ENCODE measurements at places on chromosomes 11 and 22.

- peak; percentile 55 for DNase-seq
These were observed 2.4 kb downstream of the ATF4 start for GRCh38 chr22:39522567-39523300.

DNA sequence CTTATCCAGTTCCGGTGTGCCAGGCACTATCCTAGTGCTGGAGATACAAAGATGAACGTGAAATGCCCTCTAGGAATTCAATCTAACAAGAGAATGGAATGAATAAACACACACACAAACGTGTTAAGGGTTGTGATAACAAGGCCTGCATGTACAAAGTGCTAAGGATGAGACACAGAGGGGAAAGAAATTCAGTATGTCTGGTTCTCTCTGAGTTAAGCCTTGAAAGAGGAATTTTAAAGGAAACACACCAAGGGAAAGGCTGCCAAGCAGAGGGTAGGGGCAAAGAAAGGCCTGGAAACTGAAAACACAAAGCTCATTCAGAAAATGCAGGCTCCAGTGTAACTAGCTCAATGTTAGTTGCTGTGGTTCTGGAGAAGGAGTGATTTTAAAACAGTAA, 4.2 kb downstream of the CHKA start:
- no peak for DNase-seq

- no peak for DNase-seq
These were observed 29.2 kb downstream of the A4GALT start for GRCh38 chr22:42691440-42691839.

DNA sequence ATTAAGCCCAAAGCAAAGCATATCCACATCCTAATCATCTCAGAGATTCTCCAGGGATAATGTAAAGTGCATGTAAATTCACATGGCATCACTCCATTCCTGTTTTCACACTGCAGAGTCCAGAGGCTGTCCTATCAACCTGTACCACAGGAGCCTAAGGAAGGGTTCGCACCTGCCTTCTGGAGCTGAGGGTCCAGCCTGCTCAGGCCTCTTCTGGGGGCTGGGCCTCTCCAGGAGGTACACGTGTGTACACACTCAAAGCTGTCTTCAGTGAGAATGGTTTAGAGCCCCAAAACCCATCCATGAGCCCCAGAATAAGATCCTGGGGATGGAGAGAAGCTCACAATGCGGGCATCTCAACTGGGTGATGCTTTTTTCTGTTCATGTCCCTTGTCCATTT, 23.9 kb downstream of the PI4KA start:
- DNase-seq, result no peak

DNA sequence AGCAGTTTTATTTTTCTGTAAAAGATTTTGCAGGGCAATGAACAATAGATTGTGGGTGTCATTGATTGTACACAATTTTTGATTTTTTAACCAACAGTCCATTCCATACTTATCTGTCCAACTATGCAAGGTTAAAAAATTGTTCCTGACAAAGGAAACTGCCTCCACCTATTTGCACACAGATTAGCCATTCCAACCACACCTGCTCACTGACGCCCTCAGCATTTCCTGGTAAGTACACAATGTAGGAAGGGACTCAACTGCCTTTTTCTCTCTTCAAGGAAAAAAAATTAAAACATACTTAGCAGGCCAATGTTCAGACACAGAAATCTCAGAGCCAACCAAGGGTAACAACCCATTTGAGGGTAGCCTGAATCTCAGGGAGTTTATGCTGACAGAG, 4.3 kb upstream of the FUT4 start:
- no peak for DNase-seq

GRCh38 chr22:44139773-44140172, 41.0 kb upstream of the PARVG start:
- DNase-seq, result no peak

- no peak for DNase-seq
These were observed 101.9 kb downstream of the GAB2 start for GRCh38 chr11:78315724-78316123.

DNA sequence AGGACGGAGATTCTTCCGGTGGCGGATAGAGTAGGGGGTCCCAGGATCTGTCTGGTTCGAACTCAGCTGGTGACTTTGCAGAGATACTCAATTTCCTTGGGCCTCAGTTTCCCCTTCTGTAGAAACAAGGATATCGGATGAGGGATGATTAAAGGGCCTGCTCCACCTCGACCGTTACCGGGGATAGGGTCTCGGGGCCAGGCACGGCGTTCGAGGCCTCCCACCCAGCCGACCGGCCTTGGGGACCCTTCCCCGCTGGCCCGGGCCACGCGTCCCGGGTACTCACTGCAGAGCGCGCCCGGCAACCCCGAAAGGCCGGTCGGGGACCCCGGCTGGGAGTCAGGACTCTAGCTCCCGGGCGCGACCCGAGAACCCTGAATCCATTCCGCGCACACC, 321 bp downstream of the RHBDD3 start:
- no peak for DNase-seq

DNA sequence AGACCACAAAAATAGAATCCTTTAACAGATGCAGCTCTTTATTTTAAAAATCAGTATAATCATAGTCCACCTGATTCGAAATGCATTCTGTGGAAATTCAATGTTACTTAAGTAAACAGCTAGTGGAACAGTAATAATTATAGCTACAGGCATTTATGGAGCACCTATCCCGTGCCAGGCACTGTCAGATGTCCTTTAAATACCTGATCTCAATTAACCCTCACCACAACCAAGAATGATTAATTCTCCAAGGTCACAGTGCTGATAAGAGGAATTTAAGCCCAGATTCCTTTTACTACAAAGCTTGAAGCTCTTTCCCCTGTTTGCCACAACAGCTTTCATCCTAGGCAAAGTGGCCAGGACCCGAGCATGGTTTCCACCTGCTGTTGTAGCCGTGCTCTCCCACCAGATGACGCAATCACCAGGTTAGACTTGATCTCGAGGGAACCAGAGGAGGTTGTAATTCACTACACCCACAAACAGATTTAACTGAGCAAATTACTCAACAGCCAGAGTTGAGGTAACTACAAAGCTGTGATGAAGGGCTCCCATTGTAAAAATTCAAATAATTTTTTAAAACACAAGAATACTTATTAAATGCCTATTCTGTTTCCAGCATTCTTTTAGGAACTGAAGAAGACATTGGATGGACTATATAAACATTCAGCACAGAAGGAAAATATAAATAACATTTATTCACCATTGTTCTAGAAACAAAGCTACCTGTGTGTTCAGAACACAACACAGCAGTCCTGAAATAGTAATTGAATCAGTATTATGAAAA, 10.3 kb downstream of the PRDM10 start:
- peak; percentile 62 for DNase-seq

DNA sequence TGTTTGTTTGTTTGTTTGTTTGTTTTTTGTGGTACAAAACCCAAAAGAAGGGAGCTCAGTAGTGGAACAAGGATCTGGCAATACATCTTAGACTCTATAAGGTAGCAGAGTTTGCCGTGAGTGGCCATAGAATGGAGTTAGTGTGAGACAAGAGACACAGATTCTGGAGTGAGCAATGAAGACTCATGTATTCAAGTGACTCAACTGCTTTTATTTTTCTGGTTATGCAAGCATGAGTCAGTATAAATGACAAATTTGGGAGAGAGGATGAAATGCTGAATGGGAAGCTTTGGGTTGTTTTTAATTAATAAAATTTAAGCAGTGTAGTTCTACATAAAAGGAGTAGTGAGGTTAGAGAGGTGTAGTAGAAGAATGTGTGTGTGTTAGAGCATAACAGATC, 143.6 kb upstream of the ANO5 start:
- no peak for DNase-seq

GRCh38 chr22:49216579-49216978, 611.1 kb downstream of the BRD1 start:
- no peak for DNase-seq

- no peak for DNase-seq
These were observed 8.0 kb downstream of the MMP7 start for GRCh38 chr11:102522312-102523188.

DNA sequence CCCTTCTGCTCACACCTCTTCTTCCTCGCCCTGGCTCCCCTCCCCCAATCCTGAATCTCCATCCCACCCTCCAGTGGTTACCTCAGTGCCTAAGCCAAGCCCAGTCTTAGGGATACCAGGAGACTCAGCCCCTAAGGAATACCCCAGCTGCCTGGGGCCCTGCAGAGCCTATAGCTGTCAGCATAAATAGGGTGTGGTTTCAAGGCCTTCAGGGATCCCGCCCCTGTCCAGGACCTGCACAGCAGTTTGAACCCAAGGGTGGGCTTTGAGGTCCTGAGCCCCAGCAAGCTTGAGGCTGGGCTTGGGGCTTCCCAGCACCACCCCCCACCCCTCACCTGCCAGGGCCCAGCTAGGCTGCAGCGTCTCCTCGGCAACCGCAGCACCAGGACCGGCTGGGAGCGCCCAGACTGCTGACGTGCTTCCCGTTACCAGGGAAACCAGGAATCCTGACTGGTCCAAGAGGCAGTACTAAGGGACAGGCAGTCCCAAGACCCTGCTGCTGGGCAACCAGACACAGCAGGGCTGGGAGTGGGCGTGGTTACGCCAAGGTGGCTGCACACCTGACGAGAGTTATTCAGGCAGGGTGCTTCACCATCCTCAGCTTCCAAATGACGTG, 13.7 kb downstream of the APBB1 start:
- DNase-seq, result no peak

- no peak for DNase-seq
These were observed 2.7 kb downstream of the CADM1 start for GRCh38 chr11:115501502-115501892.

DNA sequence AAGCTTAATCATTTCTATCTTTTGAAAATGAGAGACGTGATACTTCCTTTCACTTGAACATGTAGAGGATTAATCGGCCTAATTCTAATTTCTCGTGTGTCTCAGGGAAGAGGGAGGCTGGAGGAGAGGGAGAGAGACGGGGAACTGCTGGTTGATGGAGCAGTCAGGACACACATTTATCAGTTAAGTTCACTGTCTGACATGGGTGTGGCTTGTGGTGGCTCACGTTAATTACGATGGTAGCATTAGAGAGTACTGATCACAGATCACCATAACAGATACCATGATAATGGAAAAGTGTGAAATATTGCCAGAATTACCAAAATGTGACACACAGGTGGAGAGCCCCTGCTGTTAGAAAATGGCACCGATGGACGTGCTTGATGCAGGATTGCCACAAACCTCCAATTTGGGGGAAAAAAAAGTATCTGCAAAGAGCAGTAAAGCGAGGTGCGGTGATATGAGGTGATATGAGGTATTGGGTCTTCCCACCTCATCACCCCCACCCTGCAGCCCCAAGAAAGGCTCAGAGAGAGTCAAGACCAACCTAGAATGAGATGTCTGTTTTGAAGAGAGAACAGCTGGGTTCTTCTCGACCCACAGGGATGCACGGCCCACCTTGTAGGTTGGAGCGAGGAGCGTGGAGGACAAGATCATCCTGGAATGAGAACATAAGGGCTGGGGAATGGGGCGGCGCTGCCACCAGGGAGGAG, 19.7 kb downstream of the ZBED4 start:
- no peak for DNase-seq

GRCh38 chr22:20588092-20588842, 80.9 kb downstream of the MED15 start:
- DNase-seq, result no peak

DNA sequence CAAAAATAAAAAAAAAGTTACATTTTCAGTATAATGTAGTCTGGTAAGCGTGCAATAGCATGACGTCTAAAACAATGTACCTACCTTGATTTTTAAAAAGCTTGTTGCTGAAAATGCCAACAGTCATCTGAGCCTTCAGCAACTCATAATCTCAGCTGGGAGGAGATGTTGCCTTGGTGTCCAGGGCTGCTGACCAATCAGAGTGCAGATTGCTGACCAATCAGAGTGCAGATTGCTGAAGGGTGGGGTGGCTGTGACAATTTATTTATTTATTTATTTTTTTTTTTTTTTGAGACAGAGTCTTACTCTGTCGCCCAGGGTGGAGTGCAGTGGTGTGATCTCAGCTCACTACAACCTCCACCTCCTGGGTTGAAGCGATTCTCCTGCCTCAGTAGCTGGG, 17.8 kb downstream of the ZBED4 start:
- DNase-seq, result no peak

DNA sequence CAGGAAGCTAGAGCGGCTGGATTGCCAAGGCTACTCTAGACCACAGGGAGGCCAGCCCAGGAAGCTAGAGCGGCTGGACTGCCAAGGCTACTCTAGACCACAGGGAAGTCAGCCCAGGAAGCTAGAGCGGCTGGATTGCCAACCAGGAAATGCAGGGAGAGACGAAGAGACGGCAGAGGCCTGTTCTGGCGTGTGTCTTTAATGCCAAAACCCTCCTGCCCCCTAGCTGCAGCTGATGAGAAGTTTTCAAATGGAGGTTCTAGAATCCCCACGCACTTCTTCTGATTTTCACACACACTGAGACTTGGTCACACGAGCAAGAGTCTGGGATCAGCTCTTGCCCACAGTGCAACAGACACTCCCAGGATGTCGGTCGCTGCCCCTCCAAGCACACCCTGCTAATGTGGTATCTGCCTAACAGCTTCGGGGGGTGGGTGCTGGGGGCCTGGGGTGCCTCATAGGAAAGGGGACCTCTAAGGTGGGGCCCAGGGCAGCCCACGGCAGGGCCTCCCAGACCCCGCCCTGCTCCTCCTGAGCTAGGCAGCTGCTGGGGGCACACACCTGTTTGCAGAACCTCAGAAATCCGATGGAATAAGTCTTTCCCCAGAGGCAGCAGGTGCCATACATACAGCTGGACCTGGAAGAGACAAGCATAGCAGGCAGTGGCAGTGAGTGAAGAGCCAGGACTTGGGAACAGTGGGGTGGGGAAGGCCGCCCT, 28.5 kb downstream of the MAFF start:
- DNase-seq, result peak; percentile 47

DNA sequence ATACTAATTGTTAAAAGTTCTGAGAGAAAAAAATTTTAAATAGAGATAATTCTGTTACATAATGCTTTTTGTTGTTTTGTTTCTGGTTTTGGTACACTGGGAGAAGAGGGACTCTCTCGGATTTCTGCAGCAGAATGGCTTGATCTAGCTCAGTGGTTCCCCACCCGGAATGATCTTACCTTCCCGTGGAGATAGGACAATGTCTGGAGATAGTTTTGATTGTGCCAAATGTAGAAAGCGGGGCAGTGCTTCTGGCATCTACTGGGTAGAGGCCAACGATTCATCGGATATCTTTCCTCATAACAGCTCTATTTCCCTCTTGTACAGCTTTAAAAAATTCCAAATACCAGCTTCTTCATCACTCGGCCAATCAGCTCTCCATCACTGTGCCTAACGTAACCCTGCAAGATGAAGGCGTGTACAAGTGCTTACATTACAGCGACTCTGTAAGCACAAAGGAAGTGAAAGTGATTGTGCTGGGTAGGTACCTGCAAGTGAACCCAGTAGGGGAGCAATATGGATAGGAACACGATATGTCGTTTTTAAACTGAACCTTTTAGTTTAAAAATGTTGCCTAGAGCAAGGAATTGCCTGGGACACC, 13.2 kb downstream of the CRTAM start:
- DNase-seq, result no peak

- no peak for DNase-seq
These were observed 16.4 kb upstream of the CSRP3 start for GRCh38 chr11:19218216-19218615.
